ENCODE measurements at places on chromosomes 16 and 17. TPM values are rescaled to one million over a fixed set of nuclear protein-coding genes. Genes with fewer than 3 reads are reported as not detected.

Gene ABCC11
- 0.31 TPM for total RNA-seq

Gene GRB2
- total RNA-seq, result 141 TPM

Gene DYNLRB2
- 1.6 TPM for total RNA-seq

Gene HOXB2
- not detected for total RNA-seq

Gene TRPV3
- total RNA-seq, result 0.94 TPM

Gene TEX14
- total RNA-seq, result 0.94 TPM

Gene ZNF267
- 9.1 TPM for total RNA-seq

Gene OR1A1
- total RNA-seq, result not detected

Measured in parietal lobe (tissue), 2 donors.